AG08396 (cell line): ENCODE measurements at places on chromosomes 1 and 21.

DNA sequence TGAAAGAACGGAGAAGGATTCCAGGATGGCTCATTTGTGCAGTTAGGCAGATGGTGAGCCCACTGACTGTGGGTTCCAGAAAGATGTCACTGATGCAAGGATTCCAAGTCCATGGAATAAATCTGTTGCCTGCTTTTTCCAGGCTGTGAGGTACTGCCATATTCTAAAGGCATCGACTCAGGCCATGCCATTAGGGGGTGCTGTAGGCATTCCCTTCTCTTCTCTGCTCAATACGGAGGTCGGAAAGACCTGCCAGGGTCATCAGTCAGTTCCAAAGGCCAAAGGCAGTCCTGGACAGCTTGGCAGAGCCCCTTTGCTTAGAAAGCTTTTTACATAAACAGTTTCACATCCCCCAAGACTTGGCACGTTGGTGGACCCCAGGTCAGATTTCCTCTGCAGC is 31.7 kb upstream of the TMEM125 start:
- peak; percentile 69 for DNase-seq

DNA sequence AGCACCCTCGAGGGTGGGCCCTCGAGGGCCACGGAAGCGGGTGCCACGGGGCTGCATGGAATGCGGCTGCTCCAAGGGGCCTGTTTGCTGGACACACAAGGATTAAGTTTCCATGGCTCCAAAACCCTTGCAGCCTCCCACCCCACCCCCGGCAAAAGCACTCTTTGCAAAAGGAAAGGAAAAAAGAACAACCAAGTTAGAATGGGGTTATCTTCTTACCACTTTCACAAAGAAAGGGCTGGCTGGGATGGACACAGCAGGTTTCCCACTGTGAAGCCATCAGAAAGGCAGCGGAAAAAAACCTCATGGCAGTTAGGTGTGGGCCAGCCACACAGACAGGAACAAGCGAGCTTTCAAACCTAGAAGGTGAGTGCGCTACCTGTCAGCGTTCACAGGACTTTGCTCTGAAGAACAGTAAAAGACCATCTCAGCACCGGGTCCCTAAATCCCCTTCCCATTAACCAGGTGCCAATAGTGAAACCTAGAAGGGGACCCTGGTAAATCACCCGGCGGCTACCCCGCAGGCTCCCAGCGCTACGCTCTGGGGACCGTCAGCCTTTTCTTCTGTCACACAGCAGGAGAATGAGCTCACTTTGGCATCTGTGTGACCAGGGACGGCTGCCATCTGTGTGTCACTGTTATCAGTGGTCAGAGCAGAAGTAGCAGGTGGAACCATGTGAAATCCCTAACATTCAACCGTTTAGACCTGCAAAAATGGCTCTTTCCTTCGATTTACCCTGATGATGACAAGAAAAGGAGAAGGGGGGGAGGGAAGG is 93.0 kb downstream of the SIM2 start:
- no peak for DNase-seq

DNA sequence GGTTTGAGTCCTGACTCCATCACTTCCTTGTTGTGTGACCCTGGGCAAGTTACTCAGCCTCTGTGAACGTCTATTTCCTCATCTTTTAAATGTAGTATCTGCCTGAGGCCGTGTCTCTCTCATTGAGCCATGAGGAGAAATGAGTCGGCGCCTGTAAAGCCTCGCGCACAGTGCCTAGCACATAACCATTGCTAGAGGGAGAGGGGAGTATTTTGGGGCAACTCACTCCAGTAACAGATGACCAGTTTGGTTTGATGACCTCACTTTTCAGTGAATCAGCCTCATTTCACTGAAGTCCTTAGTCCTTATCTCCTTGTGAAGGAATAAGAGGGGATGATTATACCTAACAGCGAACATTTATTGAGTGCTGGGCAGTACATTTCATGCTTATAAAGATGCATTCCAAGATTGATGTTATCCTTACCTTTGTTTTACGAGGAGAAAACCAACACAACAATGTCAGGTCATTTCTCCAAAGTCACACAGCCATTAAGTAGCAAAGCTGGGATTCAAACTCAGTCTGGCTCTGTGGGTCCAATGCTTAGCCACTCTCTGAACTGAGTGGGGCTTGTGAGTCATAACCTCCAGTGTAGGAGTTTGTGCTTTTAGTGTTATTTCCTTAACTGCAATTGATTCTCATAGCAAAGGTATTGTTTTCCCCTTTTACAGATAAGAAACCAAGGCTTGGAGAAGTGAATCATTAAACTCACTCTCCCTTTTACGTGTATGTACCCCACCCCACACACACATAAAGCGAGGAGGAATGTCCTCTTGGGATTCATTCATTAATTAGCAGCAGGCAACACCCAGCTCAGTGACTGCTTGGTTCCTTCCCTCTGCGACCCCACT is 25.9 kb downstream of the KCNC4 start:
- DNase-seq = peak; percentile 50

DNA sequence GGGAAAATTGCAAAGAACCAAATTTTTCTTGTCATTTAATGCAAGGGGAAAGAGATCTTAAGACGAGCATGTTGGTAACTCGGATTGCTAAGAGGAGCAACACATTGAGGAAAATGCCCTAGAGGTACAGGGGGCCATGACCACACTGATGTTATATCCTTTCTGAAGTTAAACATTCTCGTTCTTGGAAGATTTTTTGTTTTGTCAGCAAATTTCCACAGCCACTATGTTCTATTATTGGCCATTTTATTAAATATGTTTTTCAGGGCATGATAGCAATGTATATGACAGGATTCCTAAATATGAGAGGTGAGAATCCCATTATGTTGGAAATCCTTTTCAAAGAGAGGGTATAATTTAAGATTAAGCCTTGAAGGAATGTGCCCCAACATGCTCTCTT is 627.2 kb upstream of the PKN2 start:
- DNase-seq = no peak

GRCh38 chr1:205319081-205320018 is 2.2 kb downstream of the NUAK2 start:
- no peak for DNase-seq

DNA sequence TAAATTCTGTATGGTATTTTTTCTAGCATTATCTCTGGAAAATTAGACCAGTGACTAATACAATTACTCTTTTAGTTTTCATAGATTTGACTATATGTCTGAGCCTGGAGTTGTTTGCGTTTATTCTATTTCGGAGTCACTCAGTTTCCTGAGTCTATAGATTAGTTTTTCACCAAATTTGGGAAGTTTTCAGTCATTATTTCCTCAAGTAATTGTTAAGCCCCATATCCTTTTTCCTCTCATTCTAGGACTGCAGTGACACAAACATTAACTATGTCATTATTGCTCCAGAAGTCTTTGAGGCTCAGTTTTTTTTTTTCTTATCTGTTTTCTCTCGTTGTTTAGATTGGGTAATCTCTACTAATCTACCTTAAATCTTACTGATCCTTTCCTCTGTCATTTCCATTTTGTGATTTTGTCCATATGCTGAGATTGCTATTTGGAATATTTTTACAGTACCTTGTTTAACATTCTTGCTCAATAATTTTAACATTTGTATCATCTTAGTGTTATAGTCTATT is 886.2 kb downstream of the LTN1 start:
- no peak for DNase-seq
